ENCODE measurements at places on chromosomes 1 and 21.

GRCh38 chr1:110348771-110349170 lies 9.6 kb downstream of the RBM15 start:
- no peak for DNase-seq

GRCh38 chr1:60153961-60154360 lies 80.4 kb upstream of the C1orf87 start:
- DNase-seq = no peak

GRCh38 chr1:38826262-38826661 lies 33.3 kb downstream of the RRAGC start:
- DNase-seq = no peak

- no peak for DNase-seq
These were observed 1.9 kb upstream of the CA6 start for GRCh38 chr1:8943498-8944405.

DNA sequence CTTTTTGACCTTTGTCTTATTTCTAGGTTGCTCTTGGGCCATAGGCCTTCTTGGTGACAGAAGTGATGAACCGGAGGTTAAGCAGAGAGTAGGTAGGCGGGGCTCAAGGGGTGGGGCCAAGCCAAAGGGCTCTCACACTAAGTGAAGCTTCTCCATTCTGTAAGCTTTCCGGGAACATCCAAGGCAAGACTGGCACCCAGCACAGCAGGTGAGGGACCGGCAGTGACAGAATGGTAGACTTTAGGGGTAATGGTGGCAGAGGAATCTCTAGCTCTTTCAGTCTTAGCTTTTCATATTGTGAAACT lies at the start of gene TNFAIP8L2:
TNFAIP8L2 (plus strand) TSS at position 135 of the 305 bp plus-strand sequence. CDS start 2,049 bp downstream, outside the sequence.
- DNase-seq = no peak

- peak; percentile 71 for DNase-seq
These were observed 39.2 kb upstream of the ACTRT2 start for GRCh38 chr1:2981981-2982614.
